Activated T-cell treated with anti-CD3 and anti-CD28 coated beads, Interleukin-2, amount 50 U/mL, for 1 hour (primary cell): ENCODE measurements at places on chromosomes 3 and 15.

- no peak for DNase-seq
Observed at GRCh38 chr3:79187426-79187825, 580.4 kb downstream of the ROBO1 start.

GRCh38 chr15:88804257-88804656, 1.0 kb downstream of the ACAN start:
- DNase-seq = no peak

DNA sequence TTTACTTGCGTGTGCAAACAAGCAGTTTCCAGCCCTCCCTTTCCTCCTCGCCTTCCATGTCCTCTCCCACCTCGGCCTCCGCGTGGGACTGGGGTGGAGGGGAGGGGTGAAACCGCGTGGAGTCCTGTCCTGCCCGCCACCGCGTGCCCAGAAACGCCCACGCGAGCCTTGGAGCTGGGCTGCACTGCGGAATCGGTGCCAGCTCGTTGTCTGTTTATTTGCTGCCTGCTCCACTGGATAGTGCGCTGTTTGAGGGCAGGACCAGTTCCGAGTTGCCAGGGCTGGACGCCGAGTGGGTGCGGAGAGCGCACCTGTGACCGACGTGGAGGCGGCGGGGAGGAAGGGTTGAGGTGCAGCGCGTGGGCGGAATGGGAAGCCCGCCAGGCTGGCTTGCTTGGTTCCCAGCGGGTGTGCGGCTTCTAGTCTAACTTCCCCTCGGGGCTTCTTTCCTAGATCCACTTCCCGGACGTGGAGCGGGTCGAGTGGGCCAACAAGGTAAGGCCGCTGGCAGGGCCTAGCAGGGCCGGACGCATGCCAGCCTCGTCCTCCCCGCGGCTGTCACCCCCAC, 17.3 kb downstream of the ESYT3 start:
- no peak for DNase-seq

DNA sequence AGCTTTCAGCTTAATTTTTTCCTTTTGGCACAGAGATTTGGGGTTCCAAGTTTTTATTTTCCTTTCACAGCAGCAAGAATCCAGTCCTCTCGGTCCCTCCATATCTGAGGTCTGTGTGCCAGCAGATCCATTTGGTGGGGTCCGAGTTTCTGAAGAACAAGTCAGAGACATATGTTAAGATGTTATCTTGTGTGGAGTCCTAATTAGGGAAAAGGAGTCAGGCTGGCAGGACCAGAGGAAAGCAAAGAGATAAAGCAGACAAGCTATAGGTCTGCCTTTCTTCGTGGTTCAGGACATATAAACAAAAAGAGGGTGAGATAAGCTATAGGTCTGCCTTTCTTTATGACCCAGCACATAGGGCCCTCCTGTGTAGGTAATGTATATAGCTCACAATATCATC, 54.9 kb downstream of the TMED3 start:
- no peak for DNase-seq

DNA sequence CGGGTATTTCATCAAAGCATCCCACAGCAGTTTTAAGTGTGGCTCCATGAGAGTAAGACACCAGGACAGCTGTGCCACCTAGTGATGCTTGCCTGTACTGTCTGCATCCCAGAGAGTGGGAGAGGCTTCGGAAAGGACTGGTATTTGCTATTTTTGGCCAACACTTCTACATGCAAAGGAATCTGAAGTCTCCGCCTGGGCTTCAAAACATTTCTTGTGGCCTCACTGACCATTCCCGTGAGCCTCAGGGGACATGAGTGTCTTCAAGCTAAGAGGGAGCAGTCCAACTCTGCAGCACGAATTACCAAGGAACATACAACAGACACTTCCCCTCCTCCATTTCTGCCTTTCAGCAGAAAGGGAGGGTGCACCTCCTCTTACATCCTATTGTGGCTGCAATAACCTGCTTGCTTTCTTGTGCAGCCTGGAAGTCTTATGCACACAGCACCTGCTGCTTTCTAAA, 177.5 kb downstream of the RORA start:
- no peak for DNase-seq

DNA sequence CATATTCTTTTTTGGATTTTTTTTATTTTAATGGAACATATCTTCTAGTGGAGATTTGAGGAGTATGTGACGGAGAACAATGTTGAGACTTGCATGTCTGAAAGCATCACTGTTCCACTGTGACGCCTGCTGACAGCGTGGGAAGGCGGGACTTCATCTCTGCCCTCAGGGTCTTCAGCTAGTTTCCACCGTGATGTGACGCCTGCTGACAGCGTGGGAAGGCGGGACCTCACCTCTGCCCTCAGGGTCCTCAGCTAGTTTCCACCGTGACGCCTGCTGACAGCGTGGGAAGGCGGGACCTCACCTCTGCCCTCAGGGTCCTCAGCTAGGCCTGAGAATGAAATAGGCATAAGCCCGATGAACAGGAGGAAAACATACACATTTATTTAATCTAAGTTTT, 70.7 kb downstream of the LMLN start:
- DNase-seq = no peak

GRCh38 chr15:50321680-50322210, 33.3 kb downstream of the GABPB1 start:
- no peak for DNase-seq

- DNase-seq = no peak
Observed at GRCh38 chr3:24096695-24097290, 151.7 kb downstream of the NR1D2 start.

- no peak for DNase-seq
Observed at GRCh38 chr3:120742849-120743365, 363 bp downstream of the GTF2E1 start.

- no peak for DNase-seq
Observed at GRCh38 chr3:14295037-14295436, 107.4 kb upstream of the SLC6A6 start.

DNA sequence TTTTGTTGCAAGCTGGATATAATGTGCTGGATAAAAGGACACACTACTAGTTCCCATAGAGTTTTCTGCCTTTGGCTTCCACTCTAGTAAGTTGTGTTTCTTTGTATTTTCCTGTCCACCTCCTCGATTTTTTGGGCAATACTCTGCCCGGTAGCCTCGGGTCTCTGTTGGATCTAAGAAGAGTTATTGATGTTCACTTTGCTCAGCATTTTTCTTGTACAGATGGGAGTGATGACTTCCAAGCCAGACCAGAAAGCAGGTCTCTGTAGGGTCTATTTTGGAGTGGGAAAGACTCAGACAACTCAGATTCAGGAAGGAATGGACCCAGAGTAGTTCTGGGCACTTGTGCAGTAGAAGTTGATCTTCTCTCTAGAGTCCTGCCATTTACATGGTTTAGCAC, 36.0 kb upstream of the PRTG start:
- no peak for DNase-seq

DNA sequence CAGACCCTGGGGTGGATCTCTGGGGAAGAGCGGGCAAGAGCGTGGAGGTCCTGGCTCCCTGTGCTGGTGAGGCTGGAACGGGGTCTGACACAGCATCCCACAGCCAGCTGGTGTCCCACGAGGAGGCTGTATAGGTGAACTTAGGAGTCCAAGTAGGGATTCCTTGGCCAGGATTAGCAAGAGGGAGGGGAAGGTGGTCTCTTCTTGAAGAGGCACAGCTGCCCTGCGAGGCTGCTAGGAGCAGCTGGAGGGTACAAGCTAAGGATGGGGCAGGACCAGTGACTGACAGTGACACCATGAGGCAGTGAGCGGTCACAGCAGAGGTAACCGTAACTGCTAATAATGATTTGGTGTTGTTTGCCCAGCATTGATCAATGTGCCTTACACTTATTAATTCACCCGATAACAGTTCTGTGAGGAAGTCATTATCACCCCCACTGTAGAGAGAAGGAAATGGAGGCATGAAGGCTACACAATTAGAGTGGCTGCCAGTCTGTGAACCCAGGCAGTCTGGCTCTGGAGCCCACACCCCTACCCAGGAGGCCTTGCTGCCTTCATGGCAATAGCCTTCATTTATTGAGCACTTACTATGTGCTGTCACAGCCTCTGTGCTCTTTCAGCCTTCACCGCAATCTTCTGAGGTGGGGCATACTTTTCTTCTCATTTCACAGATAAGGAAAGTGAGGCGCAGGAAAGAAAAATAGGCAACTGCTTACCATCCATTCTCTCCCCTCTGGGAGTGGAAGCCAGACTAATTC, 59.4 kb downstream of the TMEM44 start:
- DNase-seq = peak; percentile 32

DNA sequence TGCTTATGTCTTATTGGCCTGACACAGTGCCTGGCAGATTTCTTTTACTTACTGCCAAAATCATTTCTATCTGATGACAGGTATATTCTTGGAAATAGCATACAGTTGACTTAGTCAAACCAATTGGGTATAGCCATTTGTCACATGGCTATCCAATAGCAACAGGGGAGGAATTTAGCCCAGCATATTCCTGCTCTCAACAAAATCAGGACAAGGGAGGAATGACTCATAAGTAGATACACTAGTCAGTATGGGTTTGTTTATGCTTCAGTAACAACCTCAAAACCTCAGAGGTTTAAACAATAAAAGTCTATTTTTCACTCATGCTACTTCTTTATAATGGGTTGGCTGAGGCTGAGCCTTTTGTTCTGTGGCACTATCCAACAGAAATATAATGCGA, 38.0 kb upstream of the VILL start:
- DNase-seq = no peak

DNA sequence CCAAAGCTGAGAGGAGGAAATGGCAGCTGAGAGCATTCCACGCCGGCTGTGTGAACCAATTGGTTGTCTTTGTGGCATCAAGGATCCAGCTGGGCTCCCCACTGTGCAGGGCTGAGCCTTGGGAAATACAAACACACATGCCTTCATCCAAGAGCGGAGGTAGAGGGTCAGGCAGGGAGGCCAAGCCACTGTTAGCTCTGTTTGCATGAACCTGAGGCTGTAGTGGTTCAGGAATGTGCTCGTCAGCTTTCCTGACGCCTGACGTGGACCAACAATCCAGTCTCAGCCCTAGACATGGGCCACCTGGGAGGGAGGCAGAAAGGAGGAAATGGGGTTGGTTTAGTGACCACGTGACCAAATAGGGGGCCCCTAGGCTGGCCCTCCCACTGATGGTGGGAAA, 276.9 kb downstream of the TLE3 start:
- no peak for DNase-seq

GRCh38 chr3:72629191-72629631, 219.0 kb downstream of the SHQ1 start:
- DNase-seq = no peak

DNA sequence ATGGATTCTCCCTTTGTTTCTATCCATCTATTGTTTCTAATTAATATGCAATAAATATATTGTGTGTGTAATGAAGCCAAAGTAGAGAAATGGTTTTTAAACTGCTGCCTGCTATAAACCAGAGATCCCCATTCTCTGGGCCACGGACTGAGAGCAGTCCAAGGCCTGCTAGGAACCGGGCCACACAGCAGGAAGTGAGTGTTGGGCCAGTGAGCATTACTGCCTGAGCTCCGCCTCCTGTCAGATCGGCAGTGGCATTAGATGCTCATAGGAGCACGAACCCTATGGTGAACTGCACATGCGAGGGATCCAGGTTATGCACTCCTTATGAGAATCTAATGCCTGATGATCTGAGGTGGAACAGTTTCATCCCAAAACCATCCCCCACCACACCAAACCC, 85.2 kb upstream of the POMGNT2 start:
- DNase-seq = no peak

DNA sequence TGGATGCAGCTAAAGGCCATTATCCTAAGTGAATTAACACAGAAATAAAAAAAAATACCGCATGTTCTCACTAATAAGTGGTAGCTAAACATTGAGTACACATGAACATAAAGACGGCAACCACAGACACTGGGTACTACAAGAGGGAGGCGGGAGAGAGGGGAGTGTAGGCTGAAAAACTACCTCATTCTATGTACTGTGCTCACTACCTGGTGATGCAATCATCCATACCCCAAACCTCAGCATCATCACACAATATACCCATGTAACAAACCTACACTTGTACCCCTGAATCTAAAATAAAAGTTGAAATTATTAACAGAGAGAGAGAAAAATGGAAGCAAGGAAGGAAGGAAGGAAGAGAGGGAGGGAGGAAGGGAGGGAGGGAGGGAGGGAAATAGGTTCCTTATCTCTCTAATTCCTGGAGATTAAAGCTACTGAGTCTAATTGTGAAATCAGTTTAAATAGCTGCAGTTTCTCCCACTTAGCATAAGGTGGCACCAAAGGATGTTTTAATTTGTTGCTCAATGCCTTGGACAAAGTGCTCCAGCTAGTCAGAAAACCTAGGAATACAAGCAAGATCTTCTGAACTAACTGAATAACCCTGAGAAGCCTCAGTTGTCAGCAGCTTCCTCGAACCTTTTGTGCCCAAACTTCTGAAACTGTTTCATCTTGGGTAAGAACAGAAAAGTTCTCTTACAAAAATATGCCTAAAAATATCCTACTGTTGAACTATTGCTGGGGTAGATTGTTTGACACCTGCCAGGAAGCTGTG, 79.4 kb upstream of the ATP11B start:
- no peak for DNase-seq

DNA sequence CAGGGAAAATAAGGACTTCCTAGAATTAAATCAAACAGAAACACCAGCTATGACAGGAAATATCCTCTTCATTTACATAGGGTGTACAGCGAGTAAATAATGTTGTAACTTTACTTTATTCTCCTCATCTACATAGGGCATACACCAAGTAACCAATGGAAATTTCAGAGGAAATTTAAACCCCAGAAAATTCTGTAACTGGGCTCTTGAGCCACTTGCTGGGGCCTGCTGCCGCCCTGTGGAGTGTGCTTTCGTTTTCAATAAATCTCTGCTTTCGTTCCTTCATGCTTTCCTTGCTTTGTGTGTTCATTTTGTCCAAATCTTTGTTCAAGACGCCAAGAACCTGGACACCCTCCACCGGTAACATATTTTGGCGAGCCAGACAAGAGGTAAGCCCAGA, 990.4 kb upstream of the CADM2 start:
- no peak for DNase-seq

- no peak for DNase-seq
Observed at GRCh38 chr3:151816091-151816604, 2.2 kb downstream of the AADAC start.

GRCh38 chr15:74901612-74902063, 5.0 kb downstream of the FAM219B start:
- DNase-seq = peak; percentile 67

DNA sequence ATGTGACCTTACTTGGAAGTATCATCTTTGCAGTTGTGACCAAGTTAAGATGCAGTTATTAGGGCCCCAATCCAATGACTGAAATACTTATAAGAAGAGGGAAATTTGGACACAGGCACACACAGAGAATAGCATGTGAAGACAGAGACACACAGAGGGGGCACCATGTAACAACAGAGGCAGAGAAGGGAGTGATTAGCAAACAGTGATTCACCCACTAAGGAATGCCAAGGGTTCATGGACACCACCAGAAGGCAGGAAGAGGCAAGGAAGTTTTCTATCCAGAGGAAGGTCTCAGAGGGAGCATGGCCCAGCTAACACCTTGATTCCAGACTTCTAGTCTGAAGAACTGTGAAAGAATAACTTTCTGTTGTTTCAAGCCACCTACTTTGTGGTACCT, 25.0 kb downstream of the SIDT1 start:
- DNase-seq = no peak

- DNase-seq = no peak
Observed at GRCh38 chr3:25430935-25431770, 3.1 kb downstream of the RARB start.
